ENCODE measurements at places on chromosomes 7 and 10.

DNA sequence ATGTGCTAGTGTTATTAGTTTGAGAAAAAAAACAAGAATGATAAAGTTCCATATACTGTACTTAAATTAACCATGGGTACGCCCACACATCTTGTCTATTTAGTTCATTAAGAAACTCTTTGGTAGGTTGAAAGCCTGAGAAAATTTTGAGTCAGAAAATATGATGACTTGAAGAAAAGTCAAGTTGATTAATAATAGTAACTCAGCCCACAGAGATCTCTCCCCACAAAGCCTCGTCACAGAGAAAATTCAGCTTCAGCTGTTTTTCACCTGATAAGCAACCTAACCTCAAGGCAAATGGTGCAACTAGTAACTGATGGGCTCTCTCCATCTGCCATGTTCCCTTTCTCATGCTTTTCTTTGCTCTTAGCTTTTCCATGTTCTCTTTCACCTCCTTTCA is 1021.6 kb downstream of the GATA3 start:
- no peak for DNase-seq

GRCh38 chr7:98420966-98421612 is 20.2 kb upstream of the BAIAP2L1 start:
- no peak for DNase-seq

DNA sequence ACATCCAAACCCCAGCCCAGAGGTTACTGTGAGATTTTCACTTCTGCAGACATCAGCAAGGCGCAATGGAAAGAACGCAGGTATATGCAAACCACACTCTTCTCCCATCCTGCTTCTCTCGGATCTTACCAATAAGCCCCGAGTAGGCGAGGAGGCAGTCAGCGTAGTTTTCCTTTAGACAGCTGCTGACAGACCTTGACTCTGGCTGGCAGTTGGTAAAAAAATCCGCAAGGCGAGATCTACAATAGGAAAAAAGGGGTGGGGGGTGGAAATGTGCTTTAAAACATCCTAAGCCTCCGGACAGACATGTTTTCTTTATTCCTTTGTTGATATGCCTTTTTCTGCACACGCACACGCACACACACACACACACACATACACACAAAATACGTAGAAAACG is 176.5 kb downstream of the GFRA1 start:
- no peak for DNase-seq

DNA sequence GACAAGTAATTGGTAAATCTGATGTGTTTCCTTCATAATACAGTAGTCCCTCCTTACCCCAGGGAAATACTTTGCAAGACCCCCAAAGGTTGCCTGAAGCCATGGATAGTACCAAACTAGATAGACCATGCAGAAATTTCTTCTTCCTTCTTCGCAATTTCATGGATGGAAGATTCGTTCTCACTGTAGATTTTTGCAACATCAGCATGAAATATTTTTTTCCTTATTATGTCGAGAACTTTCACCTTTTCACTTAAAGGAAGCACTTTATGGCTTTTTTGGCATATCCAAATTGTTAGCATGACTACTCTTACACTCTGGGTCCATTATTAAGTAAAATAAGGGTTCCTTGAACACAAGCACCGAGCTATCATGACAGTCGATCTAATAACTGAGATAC is 333.2 kb downstream of the LHFPL3 start:
- DNase-seq = no peak

GRCh38 chr10:122875843-122876466 is 3.4 kb downstream of the FAM24B start:
- no peak for DNase-seq

GRCh38 chr7:158957921-158958491 is 101.6 kb downstream of the DYNC2I1 start:
- no peak for DNase-seq

DNA sequence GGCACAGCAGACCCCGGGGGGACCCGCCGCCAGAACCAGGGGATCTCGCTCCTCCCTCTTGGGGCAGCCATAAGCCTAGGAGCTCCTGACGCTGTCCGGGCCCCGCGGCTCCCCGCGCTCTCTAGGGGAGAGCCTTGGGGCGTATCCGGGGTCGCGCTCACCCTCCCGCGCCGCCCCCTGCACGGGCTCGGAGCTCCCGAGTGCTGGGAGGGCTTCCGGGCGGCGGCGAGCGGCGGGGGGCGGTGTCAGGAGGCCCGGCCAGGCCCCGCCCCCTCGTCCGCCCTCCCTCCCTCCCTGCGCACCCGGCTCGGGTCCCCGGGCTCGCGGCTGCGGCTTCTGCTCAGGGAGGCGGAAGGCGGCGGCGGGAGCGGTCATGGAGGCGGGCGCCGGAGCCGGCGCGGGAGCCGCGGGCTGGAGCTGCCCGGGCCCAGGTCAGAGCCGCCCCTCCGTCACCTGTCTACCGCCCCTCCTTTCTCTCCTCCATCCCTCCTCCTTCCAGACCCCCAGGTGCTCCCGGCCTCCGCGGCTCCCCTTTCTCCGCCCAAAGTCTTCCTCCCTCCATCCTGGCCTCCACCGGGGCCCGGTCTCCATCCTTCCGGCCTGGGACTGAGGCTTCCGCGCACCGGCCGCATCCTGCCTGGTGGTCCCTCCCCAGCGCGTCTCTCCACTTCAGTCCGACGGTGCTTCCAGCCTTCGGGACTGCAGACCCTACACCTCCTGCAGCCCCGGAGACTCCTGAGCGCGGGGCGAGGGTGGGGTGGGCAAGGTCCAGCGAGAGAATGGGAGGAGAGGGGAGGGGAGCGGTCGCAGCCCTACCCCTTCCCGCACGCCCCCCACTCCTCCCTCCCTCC is at the start of gene CCDC136:
TSS of gene CCDC136 (plus strand) at position 848 of the 851 bp plus-strand sequence. CDS start 444 bp downstream, outside the sequence.
- peak; percentile 92 for DNase-seq

GRCh38 chr7:131688738-131689661 is 132.6 kb upstream of the PODXL start:
- peak; percentile 57 for DNase-seq

DNA sequence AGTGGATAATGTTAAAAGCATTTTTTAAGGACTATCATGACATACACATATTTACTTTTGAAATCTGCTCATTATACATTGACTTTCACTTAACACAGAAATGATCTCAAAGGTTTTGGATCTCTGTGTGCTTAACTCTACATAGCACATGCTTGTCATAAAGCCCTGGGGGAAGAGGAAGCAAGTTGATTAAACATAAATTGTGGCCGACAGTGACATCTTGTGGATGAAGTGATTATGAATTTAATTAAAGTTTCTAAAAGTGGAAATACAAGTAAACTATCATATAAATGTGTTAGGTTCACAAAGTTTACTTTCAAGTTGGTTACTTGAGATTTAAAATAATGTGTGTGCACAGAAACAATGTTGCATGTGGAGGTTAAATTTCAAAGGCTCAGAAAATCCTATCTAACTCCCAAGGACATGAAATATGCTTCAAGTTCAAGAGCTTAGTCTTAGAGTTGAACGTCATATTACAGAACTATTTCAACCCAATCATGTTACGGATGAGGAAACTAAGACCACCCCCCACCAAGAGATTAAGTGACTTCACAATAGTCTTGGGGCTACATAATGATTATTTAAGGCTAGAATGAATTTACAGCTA is 1247.8 kb downstream of the GATA3 start:
- DNase-seq = peak; percentile 83

GRCh38 chr7:141359740-141360415 is 191.3 kb upstream of the AGK start:
- DNase-seq = no peak

DNA sequence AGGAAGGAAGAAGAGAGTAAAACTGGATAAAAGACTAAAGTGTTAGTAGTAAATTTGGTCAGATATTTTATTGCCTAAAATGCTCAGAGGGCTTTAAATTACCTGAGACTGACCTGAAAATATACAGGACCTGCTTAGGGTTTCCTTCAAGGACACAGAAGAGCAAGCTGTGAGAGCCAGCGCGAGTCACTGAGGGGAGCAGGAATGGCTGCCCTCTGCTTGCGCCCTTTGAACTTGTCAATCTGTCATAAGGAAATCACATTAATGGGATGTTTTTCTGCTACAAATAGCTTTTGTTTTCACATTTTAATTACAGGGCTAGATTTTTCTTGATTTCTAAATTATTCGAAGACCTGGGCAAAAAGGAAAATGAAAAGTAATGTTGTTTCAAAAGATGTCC is 26.9 kb downstream of the DNAJB9 start:
- DNase-seq = no peak

DNA sequence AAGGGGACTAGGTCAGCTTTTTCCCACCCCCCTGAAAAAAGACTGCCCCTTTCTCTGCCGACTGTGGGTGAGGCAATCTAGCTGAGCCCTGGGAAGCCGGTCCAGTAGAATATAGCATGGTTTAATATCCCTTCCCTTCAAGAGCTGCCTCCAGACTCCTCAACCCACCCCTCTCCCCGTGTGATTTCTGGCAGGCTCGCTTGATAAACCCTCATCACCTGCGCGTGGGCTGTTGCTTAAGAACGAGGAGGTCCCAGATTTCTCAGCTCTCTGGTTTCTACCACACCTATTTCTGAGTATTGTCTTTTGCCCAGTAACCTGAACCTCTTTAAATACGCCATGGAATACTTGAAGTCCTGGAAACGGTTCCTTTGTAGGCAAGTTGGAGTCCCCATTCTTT is 2.0 kb upstream of the LRRC4 start:
- no peak for DNase-seq

DNA sequence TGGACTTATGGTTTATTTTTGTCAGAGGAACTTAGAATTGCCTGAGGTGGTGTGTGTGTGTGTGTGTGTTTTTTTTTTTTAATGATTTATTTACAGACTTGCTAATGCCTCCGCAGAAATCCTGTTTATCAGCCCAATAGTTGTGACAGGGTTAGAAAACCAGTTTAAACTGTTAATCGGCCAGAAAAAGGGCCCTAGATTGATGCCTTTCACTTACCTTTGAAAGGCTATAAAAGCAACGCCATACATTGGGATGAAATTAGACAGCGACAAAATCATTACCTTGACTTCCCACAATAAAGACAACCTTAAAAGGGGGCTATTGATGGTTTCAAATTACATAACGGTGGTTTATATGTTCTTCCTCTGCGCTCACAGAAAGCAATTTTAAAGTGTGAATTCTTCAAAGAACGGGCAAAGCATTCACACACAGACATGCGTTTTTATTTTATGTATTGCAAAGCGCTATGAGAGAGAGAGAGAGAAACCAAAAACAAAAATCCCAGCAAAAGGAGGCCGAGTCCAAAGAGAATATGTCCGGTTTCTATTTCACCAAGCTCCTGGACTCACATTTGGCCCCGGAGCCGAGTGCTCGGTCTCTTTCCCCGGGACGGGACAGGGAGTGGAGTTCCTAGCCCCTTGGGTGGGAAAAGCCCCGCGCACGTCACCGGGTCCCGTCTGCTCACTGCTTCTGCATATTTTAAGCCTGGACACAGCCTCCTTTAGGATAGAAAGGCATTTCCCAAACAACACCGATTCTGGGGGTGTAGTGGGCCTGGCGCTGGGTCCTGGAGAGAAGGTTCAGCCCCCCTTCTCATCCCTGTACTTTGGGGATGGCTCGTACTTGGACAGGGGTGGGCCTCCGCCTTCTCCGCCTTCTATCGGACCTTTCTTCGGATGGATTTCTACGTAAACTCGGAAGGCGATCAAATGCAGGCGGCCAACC is 26.8 kb upstream of the VAX1 start:
- peak; percentile 70 for DNase-seq

GRCh38 chr10:124971276-124971675 is 29.4 kb downstream of the ZRANB1 start:
- no peak for DNase-seq

DNA sequence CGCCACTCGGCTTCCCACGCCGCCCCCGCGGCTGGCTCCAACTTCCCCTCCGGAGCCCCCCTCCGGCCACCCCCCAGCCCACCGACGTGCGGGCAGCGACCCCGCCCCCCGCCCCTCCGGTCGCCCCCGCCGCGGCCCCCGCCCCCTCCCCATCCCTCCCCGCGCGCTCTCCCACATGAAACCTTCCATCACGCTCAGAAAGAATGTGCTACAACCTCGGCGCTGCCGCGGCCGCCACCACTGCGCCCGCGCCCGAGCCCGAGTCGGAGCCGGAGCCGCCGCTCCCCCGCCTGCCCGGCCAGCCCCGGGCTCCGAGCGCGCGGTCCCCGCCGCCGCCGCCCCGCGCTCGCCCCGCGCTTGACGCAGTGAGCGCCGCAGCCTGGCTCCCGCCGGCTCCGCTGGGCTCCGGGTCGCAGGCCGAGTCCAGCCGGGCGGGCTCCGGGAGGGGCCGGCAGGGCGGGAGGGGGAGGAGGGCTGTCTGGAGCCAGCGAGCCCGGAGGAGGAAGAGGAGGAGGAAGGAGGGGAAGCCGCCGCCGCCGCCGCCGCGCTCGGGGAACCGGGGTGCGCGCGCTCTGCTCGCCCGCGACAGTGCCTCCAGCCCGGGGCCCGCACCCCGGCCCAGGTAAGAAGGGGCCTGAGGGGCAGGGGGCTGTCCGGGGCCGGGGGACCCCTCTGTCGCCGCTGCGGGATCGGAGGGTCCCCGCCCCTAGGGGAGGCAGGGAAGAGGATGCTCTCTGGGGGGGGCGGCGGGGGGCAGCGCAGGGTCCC is 4.3 kb upstream of the ELFN1 start:
- peak; percentile 64 for DNase-seq

DNA sequence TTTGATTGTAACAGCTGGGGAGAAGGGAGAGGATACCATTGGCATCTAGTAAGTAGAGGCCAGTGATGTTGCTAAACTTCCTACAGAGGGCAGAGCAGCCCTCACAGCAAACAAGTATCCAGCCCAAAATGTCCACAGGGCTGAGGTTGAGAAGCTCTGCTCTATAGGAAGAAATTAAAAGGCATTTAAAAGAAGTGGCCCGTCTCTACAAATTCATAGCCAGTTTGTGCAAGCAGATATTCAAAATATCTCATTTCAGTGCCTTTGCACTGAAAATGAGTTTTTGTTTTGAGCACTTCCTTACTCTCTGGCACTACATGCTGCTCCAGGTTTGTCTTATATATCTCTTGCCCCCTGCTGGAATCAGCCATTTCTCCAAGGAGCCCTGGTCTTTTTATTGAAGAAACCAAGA is 330.0 kb downstream of the BBS9 start:
- peak; percentile 9 for DNase-seq
